ENCODE measurements at places on chromosomes 5 and 9.

GRCh38 chr5:140273401-140273877 is 29.5 kb downstream of the PFDN1 start:
- no peak for DNase-seq

- no peak for DNase-seq
Measured at GRCh38 chr5:132961887-132962286, 1.5 kb downstream of the AFF4 start.

DNA sequence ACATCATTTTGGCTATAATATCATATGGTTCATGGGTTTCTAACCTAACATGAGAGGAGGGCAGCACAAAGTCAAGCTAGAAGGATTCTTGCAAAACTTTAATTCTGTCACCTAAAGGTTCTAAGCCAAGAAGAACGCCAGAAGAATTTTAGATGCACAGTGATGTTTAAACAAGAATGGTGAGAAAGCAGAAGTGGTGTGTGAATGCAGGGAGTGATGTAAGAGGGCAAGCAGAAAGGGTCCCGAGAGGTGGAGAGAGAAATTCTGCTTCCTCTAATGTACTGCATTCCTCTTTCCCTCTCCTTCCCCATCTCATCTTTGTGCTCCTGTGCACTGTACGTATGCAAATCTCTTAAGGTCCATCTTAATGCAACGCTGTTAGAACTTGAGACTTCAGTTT is 2.1 kb upstream of the TRMO start:
- DNase-seq, result no peak

GRCh38 chr5:89208811-89209210 is 325.8 kb upstream of the MEF2C start:
- DNase-seq, result no peak

DNA sequence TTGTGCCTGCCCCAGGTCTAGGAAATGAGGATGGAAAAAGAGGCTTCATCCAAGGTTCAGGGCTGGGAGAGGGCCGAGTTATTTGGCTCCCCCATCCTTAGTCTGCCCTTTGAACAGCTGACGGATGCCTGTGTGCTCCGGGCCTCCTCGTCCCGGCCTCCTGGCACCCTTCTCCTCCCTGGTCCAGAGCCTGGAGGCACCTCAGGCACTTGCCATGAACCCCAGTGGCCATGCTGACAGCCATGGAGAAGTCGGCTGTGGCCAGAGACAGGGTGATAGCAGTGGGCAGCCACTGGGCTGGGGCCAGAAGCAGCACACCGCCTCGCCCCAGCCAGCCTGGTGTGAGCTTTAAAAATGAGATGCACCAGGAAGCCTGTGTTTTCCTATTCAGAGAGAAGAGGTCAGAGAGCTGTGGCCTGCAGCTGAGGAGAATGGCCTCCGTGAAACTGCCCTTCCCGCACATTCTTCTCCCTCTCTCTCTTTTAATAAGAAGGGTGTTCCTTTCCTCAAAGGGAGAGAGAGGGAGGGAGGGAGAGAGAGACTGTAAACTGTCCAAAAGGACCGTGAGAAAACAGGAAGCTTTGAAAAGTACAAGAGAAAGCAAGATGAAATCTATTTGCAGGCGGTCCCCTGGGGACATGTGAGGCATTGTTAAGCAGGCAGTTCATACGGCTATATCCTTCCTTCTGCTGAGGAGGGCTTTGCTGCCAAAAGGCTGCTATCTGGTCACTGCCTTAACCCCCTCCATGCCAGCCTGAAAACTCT is 55.3 kb downstream of the ZNF366 start:
- no peak for DNase-seq

- no peak for DNase-seq
Measured at GRCh38 chr9:135790850-135791249, 88.9 kb downstream of the KCNT1 start.

GRCh38 chr9:35729700-35730485 is 2.1 kb downstream of the TLN1 start:
- no peak for DNase-seq

Measured in stimulated activated CD4-positive, alpha-beta T cell treated with anti-CD3 and anti-CD28 coated beads, TNF-alpha, amount 100 ng/mL, for 48 hours (primary cell).